ENCODE measurements at places on chromosomes 16 and 17.

DNA sequence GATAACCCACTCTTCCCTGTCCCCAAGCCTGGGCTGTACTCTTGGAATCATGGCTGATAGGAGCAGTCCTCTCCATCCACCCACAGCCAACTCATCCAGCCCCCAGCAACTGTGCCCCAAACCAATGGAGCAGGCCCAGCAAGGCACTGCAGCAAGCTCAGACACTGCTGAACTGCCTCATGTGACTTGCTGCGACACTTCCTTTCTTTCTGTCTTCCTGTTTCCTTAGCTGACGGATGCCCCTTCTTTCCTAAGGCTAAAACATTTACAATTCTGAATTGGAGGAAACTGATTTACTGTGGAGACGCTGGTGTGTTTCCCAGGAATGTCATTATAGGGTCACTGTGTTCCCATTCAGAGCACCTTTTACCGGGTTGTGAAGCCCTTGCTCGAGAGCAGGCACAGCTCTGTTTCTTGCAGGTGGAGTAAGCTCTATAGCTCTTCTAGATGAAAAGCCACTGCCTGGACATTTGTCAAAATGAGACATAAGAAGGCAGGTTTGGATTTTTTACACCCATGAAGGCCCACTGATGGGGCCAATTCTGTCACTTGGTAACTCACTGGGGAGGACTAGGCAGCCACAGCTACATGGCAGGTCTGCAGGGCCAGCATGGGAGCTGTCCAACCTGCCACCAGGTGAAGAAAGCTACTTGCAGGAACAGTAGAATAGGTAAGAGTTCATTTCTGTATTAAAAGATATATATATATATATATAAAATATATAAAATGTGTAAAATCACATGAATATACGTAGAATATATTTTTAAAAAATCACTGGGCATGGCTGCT lies 27.4 kb downstream of the TMEM11 start:
- no peak for DNase-seq

GRCh38 chr17:82655523-82655922 lies 7.3 kb upstream of the WDR45B start:
- no peak for DNase-seq

DNA sequence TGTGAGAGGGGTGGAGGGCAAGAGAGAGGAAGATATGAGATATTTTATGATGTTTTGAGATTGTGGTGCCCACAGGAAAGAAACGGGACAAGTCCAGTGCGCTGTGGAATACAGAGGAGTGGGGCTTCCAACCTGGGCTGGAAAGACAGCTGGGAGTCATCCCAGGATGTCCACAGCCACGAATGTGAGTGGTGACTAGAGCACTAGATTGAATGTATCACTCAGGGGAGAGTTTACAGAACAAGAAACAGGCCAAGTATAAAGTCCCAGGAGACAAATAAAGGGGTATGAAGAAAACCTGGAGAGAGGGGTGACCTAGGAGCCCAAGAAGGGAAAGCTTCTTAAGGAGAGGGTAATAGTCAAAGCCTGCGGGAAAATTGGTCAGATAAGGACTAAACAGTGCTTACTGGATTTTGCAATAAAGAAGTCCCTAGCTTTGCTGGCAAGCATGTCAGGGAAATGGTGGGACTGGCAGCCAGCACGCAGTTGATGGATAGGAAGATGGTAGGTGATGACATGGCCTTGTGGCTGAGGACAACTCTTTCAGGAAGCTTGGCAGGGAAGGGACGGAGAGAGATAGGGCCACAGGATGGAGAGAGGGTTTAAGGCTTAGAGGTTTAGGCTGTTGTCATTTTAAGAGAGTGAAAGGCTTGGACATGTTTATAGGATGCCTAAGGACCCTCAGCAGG lies 114.5 kb downstream of the AXIN2 start:
- no peak for DNase-seq

DNA sequence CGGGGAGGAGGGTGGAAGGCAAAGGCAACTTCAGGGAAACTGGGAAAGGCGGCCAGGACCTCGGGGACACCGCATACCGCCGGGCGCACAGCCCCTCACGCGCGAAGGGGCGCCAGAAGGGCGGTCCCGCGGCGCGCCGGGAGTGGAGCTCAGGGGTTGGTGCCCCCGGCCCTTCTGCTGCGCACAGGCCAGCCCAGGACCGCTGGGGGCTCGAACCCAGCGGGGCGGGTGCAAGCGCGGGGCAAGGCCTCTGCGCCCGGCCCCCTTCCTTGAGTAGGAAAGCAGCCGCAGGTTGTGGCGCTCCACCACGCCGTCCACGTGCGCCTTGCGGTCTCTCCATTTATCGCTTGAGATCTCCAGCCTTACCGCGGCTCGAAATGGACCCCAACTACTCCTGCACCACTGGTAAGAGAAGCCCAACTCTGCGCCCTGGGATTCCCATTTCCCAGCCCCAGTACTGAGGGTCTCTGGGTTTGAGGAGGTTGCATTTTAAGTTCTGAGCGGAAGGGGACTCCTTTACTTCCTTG lies 3.0 kb upstream of the MT1A start:
- DNase-seq, result no peak

- no peak for DNase-seq
Observed at GRCh38 chr16:66154801-66155200, 211.7 kb upstream of the CDH5 start.

Data from CD4-positive, alpha-beta T cell (primary cell).